ENCODE measurements at places on chromosomes 16 and 17. TPM values are rescaled to one million over a fixed set of nuclear protein-coding genes. Genes with fewer than 3 reads are reported as not detected.
A peak's percentile ranks its signal among the peaks of the same experiment; 100 is the strongest.

The TMEM235 gene
- total RNA-seq: not detected

GRCh38 chr17:53353919-53354351, 468.8 kb upstream of the KIF2B start:
- H3K4me3 ChIP-seq: no peak overlapping the region
- H3K4me1 ChIP-seq: no peaks in the 10 kb centered on the region
- H3K27ac ChIP-seq: no peak overlapping the region
- no peak for DNase-seq

The ZNF646 gene
- total RNA-seq: 13.1 TPM

DNA sequence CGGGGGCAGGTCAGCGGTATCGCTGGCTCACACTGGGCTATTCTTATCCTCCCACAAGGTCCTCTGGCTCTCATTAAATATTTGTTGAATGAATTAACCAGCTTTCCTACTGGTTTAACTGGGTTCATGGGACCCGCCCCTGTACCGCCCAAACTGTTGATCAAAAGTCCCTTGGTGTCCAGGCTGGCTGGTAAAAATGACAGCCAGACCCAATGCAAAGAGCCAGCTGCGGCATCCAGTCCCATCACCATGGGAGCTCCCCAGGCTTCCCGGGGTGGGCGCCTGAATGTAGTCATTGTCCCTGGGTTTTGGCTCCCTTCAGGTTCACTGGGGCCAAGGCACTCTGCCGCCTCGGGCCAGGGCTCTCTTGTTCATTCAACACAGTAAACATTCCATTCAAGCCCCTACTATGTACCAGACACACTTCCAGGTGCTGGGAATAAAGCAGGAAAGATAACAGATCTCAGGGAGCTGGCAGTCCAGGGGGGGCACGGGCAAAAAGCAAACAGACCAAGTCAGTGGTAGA, 11.7 kb upstream of the ATP2C2 start:
- no peaks in the 10 kb centered on the region for H3K36me3 ChIP-seq
- peak; percentile 47 for DNase-seq
- no peaks in the 10 kb centered on the region for H3K27me3 ChIP-seq
- no peak overlapping the region for H3K4me3 ChIP-seq

The SULT1A4 gene
- 15.2 TPM for total RNA-seq

- H3K27ac ChIP-seq: peak overlapping the region; percentile 96
- no peak for DNase-seq
- H3K4me3 ChIP-seq: peak overlapping the region; percentile 88
- peaks cover 10% of the 10 kb centered on the region for H3K4me1 ChIP-seq
- no peaks in the 10 kb centered on the region for H3K27me3 ChIP-seq
- H3K36me3 ChIP-seq: no peaks in the 10 kb centered on the region
These were observed 724 bp downstream of the GAA start for GRCh38 chr17:80101946-80102663.

- no peak overlapping the region for H3K4me3 ChIP-seq
- H3K36me3 ChIP-seq: no peaks in the 10 kb centered on the region
- no peak for DNase-seq
- H3K4me1 ChIP-seq: no peaks in the 10 kb centered on the region
These were observed 488.9 kb downstream of the SHISA9 start for GRCh38 chr16:13390093-13390985.

GRCh38 chr17:74353446-74354060, 8.1 kb downstream of the BTBD17 start:
- H3K4me3 ChIP-seq: no peak overlapping the region
- no peaks in the 10 kb centered on the region for H3K4me1 ChIP-seq
- H3K36me3 ChIP-seq: no peaks in the 10 kb centered on the region
- H3K27ac ChIP-seq: no peak overlapping the region

DNA sequence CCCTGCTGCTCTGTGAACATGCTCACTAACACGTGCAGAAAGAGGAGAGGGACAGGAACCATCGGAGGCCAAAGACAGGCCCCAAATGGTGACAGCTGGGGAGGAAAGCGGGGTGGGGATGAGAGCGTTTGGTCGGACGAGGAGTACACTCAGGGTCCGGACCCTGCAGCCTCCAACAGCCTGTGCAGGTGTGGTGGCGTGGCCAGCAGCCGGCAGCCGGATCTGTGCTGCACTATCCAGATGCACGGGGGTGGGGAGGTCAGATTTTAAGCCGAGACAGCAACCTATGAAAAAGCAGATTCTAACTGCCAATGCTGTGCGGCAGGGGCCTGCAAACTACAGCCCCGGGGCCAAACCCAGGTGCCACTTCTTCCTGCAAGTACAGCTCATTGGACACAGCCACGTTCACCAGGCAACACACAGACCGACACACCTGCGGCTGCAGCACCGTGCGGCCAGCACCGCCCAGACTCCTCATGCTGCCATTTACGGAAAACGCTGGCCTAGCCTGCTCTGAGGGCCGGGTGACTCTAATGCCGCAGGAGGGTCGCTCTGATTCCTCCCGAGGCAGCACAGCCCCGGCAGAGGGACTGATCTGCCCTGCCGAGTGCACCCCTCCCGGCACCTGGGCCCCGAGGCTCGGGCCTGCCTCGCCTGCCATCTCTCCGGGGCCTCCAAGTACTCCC, 21.2 kb downstream of the SLC16A3 start:
- peaks cover 18% of the 10 kb centered on the region for H3K36me3 ChIP-seq
- H3K27me3 ChIP-seq: no peaks in the 10 kb centered on the region
- no peak for DNase-seq
- H3K27ac ChIP-seq: no peak overlapping the region

DNA sequence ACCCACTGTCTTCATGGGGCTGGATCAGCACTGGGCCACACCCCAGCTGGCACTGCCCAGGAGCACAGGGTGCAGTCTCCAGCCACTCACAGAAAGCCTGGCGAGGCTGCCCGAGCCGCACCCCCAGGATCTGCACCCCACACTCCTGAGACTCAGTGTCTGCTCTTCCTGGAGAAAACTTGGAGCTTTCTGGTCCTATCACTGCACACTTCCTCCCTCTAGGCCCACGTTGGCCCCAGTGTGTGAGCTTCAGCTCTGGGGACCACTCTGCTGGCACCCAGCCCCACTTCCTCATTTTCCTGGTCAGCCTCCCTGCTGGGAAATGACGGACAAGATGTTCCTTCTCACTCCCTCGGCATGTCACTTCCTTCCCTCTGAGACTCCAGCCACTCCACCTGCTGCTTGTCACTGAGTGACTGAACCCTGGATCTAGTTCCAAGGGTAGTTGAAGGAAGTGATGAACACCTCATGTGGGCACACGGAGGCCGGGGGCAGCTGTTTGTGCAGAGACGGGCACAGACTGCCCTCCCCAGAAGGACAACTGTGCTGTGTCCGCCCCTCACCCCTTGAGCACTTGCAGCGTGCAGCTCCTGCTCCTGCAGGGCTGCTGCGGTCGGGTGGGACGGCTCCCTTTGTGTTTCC, 29.0 kb downstream of the ZC3H18 start:
- DNase-seq: no peak
- peak overlapping the region; percentile 59 for H3K27ac ChIP-seq
- no peak overlapping the region for H3K4me3 ChIP-seq
- no peaks in the 10 kb centered on the region for H3K36me3 ChIP-seq

The ZDHHC1 gene
- total RNA-seq: 20.3 TPM

Data from breast epithelium (tissue), 4 donors.